GM23248 (cell line): ENCODE measurements at places on chromosomes 1 and 21. TPM values are rescaled to one million over a fixed set of nuclear protein-coding genes. Genes with fewer than 3 reads are reported as not detected.
A peak's percentile ranks its signal among the peaks of the same experiment; 100 is the strongest.

- DNase-seq, result no peak
Observed at GRCh38 chr1:161038523-161039153, at the start of gene TSTD1. Gene TSTD1, minus strand, starts transcription at chr1:161038964. Its CDS starts 75 bp downstream, at chr1:161038889.

DSCAM gene
- total RNA-seq, result not detected in 2 replicates

ITPKB gene
- total RNA-seq, result 0.86 and 1.6 TPM in 2 replicates

- no peak for DNase-seq
Observed at GRCh38 chr1:162889989-162890388, 29.0 kb upstream of the CCDC190 start.

- DNase-seq, result no peak
Observed at GRCh38 chr1:174766727-174767126, 233.0 kb upstream of the CACYBP start.

DNA sequence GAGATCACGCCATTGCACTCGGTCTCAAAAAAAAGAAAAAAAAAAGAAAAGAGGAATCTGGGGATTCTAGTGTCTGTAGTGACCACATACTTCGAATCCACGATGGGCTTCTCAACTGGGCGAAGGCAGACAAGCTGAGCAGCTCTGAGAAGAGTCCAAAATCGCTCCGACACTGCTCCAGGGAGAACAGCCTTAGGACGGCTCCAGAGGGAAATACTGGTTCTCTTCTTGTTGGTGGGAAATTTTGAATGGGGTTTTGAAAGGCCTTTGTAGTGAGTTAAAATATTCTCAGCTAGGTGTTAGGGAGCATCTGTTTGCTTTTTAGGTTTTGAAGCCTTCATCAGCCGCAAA, 18.3 kb upstream of the HJV start:
- DNase-seq, result no peak

APP gene
- 276 and 292 TPM in 2 replicates for total RNA-seq

GRCh38 chr1:117567976-117568375, 37.9 kb upstream of the TENT5C start:
- DNase-seq, result no peak

- peak; percentile 84 for DNase-seq
Observed at GRCh38 chr21:26939601-26940111, 27.2 kb downstream of the ADAMTS5 start.

- peak; percentile 37 for DNase-seq
Observed at GRCh38 chr1:36326499-36326898, 3.1 kb upstream of the EVA1B start.

DNA sequence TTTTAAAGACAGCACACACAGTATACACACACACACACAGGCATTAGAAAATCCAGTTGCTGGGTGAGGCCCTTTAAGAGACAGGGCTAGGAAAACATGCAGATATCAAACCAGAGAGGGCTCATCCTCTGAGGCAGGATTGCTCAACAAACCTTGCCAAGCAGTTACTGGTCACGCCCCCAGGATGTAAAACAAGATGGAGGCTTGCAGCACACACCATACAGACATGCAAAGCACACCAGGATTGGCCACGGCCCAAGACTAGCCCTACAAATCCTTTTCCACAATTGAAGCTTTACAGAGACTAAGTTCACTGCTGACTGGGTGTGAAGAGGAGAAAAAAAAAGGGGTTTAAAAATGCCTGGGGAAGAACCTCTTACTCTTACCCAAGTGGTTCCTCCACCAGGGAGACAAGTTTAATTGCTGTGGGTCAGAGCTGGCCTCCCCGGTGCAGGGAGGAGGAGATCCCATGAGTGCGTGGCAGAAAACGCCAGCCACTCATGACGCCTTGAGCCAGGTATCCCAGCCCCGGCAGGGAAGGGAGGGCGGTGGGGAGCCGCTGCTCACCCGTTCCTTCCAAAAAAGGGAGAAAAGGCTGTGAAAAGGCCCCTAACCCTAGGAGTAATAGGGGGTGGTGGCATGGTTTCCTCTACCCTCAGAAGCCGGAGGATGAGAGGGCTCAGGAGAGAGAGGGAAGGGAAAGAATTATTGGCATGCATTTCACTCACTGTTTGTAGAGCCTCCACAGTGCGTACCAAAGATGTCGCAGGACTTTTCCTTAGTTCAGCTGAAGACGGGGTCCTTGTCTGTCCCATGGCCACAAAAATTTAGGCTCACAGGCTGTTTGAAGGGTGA, 594.6 kb upstream of the ZP4 start:
- DNase-seq, result peak; percentile 73

DNA sequence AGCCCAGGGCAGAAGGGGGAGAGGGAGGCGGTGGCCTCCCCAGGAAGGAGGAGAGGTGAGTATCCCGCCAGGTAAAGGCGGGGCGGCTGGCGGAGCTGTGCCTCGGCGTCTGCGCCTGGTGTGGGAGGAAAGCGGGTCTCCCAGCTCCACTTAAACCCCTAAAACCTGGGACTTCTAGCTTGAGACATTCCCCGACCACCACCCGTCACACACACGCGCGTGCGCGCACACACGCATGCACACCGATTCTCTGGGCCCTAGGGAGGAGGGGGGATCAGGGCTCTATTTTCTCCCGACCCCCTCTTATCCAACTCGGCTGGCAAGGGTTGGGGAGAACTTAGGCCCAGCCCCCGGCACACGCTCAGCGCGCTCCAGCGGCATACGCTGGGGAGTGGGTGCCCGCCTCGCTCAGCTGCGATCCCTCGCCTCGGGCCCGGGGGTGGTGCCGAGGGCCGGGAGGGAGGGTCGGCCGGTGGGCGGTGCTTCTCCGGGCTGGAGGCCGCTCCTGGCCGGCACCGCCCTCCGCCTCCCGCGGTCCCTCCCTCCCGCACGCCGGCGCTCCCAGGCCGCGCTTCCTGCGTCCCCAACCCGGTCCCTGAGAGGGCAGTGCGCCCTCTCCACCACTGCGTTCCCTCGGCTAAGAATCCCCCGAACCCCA, at the start of gene TMEM51:
Gene TMEM51, plus strand, starts transcription at position 564 of the 658 bp plus-strand sequence. CDS start 61,341 bp downstream, outside the sequence.
- DNase-seq, result peak; percentile 56

- no peak for DNase-seq
Observed at GRCh38 chr1:24178407-24178806, 8.7 kb downstream of the IFNLR1 start.

DNA sequence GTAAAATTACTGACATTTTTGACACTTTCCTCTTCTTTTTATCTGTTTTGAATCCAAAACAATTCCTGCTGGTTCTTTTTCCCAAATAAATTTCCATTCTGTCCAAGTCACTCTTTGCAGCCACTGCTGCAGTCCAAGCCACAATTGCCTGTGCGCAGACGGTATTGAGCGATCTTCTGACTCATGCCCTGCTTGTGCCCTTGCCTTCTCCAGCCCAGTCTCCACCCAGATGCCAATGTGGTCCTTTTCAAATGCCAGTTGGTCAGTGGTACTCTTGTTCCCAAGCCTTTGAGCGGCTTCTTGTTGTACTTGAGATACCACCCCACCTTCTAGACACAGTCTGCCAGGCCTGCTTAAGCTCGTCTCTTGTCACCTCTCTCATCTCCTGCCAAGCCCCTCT, 78.9 kb downstream of the CAMTA1 start:
- no peak for DNase-seq
